Inflammatory macrophage treated with lipopolysaccharide for 4 hours (primary cell): ENCODE measurements at places on chromosomes 12 and 14.

- DNase-seq: no peak
These were observed 23.3 kb downstream of the DMAC2L start for GRCh38 chr14:50335389-50335788.

DNA sequence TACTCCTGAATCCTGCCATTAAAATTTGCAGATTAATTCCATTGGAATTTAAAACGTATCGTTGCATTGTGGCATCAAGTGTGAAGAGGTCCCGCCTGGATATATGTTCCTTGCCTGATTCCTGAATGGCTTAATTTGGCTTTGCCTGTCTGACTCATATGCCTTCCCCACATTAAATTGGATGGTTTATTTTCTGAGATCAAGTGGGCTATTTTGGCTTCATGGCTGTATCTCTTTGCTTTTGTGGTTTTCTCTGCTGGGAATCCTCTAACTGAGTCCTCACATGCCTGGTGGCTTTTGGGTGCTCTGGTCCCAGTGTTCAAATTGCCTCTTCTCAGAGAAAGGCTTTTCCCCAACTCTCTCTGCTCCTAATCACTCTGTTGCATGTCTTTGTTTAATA is 127.9 kb upstream of the DYRK2 start:
- DNase-seq: no peak

GRCh38 chr12:7161327-7161726 is 28.2 kb upstream of the PEX5 start:
- no peak for DNase-seq

DNA sequence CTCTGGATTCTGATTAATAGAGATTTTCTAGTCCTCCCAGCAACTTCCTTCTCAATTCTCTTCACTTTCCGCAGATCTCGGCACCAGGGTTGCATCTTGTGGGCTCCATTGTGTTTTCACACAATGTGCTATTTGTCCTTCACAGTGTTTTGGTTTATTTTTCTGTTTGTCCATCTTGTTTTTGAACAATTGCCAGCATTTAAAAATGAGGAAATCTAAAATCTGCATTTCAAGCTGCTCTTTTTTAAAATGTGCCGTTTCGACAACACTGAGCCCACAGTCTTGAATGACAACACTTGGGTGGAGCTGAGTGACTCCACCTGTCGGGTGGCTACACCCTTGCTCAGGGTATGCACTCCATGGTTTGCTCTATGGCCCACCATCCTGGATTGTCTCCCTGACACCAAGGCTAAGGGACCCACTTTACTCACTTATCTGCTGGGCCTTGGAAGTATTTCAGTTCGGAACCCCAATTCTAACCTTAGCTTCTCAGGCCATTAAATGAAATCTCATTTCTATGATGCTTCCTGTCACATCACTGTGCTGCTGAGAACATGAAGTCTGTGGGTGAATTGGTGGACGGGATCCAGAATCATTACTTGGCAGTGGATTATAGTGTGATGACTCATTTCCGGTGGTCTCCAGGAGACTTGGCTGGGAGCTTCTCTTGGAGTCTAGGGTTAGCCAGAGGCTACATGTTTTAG is 3.4 kb upstream of the MYRFL start:
- no peak for DNase-seq

- no peak for DNase-seq
These were observed 152.3 kb downstream of the RAD51B start for GRCh38 chr14:67971627-67972625.

DNA sequence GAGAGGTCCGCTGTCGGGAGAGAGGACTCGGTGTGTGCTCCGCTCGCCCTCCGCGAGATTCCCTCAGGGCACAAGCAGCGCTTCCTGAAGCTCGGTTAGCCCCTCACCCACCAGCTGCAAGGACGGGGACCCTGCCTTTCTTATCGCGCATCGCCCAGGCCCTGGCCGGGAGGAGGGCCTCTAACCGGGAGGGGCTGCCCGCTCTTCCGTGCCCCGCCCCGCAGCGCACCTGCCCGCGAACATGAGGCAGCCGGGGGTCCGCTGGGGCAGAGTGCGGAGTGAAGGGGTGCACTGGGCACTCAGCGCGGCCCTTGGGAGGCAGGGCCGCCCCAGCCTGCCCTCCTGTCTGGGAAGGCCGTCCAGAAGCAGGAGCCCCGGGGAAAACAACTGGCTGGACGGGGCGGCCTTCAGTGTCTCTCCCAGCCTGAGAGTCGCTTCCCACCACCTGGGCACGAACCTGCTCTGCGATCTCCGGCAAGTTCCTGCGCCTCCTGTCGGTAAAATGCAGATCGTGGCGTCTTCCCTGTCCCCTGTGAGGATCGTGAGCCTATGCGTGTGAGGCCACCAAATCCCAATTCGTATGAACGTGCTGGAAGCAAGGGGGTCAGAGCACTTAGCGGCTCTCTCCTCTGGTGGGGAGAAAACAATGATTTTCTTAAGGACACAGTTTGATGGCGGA is 28.0 kb upstream of the ADIPOR2 start:
- DNase-seq: no peak

DNA sequence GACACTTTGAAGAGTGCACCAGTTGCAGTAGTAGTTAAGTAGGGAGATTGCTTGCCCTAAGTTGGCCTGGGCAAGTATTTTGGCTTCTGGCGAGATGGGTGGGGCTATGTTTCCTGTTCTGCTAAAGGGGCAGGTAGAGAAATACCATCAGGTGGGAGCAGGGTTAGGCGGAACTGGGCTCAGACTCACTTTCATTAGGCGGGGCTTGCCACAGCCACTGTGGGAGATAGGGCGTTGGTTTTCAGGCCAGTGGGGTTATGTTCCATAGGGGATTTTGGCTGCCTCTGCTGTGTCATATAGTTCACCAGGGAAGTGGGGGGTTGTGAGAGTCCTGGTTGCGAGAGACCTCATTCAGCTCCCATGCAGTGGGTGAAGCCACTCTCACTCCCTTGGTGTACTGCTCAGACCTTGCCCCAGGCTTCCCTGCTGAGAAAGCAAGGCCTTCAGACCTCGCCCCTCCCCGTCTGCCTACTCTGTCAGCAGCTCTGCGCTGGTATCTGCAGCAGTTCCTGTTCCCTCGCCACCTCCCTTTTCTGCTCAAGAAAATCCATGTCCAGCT is 43.3 kb downstream of the AEBP2 start:
- DNase-seq: peak; percentile 51

GRCh38 chr12:62787611-62788010 is 147.3 kb downstream of the PPM1H start:
- peak; percentile 48 for DNase-seq

DNA sequence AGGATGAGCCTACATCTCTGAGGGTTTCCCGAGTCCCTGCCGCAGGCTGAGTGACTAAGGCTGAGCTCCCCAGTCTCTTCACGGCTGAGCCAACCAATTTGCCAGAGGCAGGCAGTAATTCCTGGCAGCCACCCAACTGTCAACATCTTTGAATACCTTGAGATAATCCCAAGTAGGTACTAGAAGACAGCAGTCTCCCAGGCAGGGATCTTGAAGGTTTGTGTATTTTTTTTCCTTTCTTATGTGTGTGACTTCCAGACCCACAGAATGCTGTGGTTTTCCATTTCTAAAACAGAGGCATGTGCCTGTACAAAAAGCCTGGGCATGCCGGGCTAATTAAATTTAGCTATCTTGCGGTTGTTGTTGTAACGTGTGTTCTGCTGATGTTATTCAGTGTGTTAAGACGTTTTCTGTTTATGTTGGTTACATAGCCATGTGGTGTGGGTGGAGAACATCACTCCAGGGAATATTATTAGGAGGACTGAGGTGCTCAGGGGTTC is 155.5 kb downstream of the ANO2 start:
- DNase-seq: no peak

GRCh38 chr12:116299064-116299463 is 21.6 kb upstream of the MED13L start:
- DNase-seq: peak; percentile 72

- DNase-seq: no peak
These were observed 143.6 kb upstream of the OTX2 start for GRCh38 chr14:56953884-56954283.

DNA sequence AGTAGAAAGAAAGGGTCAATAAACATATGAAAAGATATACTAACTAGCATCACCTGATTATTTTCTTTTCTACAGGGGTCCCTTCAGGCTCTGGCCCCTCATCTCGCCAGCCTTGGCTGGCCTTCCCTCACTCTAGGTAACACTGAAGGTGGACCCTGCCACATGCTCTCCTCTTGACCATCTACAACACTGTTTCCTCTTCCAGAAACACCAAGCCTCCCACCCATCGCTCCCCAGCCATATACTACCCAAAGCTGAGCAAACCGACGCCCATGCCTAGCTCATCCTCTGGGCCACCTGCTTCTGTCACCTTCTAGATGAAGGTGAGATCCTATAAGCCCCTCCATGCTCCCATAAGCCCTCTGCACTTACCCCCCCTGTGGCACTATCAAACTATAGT is 14.8 kb downstream of the ANAPC5 start:
- no peak for DNase-seq

GRCh38 chr12:104790296-104791125 is 167.6 kb downstream of the SLC41A2 start:
- DNase-seq: no peak

- no peak for DNase-seq
These were observed 30.3 kb downstream of the TC2N start for GRCh38 chr14:91837076-91837475.
